ENCODE measurements at places on chromosomes 11 and 22.
A peak's percentile ranks its signal among the peaks of the same experiment; 100 is the strongest.

GRCh38 chr11:106156290-106156937 lies 79.0 kb downstream of the AASDHPPT start:
- DNase-seq: no peak

GRCh38 chr11:109680127-109680526 lies 258.1 kb downstream of the C11orf87 start:
- no peak for DNase-seq

- no peak for DNase-seq
These were observed 37.3 kb upstream of the COMT start for GRCh38 chr22:19904174-19904856.

DNA sequence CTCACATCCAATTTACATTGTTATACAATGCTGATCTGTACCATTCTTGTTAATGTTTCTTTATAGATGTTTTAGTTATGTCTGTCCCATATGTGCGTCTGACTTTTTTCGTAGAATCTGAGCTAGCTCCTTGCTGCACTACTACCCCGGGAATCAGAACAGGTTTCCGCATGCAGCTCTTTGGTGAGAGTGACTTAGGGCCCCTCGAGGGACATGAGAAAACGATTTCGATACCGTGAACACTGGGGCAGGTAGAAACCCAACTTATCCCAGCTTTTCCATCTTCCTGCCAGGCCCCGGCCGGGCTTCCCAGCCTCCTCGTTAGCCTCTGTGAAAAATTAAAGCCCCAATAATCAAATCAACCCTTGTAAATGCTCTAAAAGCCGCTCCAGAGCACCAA lies 23.4 kb upstream of the PKNOX2 start:
- no peak for DNase-seq

DNA sequence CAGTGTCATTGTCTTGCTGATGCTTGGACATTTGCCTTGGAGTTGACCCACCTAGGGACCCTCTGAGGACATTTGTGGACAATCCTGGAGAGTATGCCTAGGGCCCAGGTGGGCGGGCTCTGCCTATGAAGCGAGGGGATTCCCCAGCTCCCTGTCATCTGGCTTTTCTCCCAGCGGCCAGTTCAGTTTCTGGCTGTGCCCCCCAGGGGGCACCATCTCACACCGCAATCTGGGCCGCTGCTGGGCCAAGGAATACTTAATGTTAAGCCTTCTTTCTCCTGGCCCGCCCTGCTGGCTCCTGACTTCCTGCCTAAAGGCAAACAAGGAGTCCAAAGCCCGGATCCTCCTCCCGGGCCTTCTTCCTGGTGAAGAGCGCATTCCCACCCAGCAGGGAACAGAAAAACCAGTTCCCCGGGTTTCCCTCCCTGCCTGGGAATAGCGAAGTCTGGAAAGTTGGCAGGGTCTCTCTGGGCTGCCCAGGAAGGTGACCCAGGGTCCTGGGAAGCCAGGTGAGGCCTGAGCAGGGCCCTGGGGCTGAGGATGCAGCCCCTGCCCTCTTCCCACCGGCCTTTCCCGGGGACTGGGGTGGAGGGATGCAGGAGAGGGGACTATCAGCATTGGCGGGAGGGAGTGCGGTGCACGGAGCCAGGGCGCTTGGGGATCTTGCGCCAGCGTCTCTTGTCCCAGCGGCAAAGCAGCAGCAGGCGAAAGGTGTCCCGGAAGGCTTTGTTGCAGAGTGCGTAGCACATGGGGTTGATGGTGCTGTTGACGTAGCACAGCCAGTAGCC lies 11.9 kb downstream of the CHRM1 start:
- DNase-seq: no peak

- no peak for DNase-seq
These were observed 480 bp upstream of the MTMR2 start for GRCh38 chr11:95924414-95924760.

- no peak for DNase-seq
These were observed 85.4 kb downstream of the MYO18B start for GRCh38 chr22:25827415-25827814.

DNA sequence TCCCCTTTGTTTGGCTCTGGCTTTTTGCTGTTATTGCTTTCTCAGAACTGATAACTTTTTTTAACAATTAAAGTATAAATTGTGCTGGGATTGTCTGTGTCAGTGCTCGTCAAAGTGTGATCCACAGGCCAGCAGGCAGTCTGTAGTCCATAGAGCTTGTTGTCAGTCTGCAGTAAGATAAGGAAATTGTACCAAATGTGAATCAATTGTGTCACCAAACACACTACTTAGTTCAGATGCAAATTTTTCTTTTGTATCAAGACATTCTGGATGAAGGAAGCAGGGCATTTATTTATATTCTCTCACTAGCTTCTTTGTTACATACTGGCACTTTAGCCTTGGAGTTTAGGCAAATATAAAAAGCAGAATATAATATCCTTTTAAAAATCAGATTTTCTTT lies 121.0 kb downstream of the WNT11 start:
- no peak for DNase-seq

DNA sequence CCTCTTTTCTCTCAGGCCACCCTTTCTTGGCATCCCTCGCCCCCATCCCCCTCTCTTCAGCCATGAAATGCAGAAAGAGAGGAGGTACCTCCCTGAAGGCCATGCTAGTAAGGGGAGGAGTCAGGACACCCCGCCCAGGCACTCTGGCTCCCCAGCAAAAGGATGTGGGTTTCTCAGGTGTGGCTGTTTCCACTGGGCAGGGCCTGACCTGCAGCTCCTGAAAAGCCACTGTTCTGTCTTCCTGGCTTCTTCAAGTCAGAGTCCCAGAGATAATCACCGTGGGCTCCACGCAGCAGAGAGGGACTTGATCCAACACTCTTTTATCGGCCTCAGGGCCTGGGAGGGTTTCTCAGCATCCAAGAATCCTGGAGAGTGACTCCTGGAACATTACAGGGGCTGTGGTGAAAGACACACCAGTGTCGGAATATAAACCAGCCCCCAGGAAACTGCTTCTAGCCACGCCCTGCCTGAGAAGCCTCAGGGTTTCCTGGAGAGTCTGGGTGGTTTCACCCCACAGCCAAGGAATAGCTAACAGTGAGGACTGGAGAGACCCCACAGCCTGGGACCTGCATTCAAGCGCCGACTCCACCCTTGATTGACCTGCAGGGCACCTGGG lies 45.7 kb upstream of the TSPAN18 start:
- no peak for DNase-seq

DNA sequence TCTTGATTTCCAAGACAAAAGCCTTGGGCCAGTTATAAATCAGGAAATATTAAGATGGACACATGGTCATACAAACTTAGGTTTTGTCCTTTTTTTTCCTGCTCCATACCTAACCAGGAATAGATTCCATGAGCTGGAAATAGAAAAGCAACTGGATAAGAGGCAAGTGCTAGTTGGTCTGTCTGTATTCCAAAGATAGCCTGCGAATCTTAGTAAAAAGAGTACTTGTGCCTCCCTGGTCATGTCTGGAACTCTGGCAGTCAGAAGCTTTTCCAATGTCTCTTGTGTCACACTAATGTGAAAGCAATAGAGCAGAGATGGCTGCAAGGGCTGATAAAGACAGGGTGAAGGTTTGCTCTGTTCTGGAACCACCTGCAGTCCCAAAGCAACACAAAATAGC lies 590.2 kb upstream of the ANO5 start:
- DNase-seq: no peak

GRCh38 chr22:35961480-35962295 lies 66.9 kb downstream of the RBFOX2 start:
- peak; percentile 5 for DNase-seq

DNA sequence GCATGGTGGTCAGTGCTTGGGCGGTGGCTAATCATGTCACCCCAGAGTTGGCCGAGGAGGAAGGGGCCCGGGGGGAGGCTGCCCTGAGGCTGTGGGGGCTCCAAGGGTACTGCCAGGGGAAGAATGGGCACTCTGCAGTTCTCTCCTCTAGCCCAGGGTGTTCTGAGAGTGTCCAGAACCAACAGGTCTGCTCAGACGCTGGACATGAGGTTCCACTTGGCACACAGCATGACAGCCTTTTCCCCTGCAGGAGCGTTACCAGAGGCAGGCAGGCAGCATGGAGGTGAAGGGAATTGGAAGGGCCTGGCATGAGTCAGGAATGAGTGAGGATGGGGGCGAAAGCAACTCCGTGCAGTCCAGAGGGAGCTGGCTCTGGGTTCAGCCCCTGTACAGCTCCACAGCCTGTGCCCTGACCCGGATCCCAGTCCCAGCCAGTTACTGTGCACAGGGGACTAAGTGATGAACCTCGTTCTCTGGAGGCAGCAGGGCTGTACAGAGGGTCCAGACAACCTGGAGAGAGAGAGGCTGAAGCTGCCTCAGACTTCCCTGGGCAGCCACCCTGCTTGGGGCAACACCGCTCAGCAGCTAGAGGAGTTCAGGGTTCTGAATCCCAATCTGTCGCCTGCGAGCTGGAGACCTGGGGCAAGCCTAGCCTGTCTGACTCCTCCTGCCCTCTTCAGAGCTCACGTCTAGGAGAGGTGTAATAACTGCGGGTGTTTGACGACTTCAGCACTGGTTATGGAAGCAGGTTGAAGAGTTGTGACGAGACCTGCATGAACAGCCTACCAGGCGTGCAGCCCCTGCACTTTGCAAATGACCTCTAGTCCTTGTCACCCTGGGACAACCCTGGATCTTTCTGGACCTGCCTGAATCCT lies 14.7 kb upstream of the TUB start:
- DNase-seq: no peak

- no peak for DNase-seq
These were observed 61.5 kb upstream of the SLC25A18 start for GRCh38 chr22:17501679-17502285.

DNA sequence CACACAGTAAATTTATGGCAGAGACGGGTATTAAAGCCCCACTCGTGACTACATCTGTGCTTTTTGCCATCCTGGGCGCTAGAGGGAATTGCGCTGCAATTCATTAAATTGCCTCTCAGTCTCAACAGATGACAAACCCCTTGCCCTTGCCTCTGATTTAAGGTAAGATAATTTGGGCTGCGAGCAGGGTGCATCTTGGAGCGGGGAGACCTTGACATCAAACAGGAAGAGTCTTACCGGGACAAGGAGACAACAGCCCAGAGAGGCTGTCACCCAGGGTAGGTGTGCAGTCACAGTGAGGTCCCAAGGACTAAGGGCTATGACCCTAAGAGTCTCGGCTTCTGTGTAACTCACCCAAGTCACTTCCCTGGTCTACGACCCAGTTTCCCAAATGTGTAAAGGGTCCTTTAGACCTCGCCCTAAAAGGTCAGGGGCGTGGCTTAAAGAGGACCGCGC lies 449 bp upstream of the TOM1 start:
- no peak for DNase-seq

- DNase-seq: no peak
These were observed 75.3 kb downstream of the SC5D start for GRCh38 chr11:121367844-121368225.

GRCh38 chr11:100119176-100119575 lies 567.9 kb upstream of the ARHGAP42 start:
- DNase-seq: no peak
